ENCODE measurements at places on chromosomes 12 and 14.

DNA sequence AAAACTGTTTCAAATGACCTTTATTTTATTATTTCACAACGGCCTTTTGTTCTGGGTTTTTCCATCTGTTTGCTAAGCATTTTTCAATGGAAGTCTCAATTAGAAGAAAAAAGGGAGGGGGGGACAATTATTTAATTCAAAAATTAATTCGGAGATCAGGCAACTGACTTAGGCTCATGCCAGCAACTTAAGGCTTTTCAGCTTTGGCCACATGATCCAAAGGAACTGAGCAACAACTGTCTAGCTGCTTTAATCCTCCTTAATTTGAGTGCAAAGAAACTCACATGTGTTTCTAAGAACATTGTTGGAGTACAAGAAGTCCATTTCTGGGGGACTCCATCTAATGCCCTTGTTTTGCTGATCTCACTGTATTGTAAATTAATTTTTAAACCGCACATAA, 188.0 kb downstream of the EXOC5 start:
- no peaks in the 10 kb centered on the region for H3K4me1 ChIP-seq
- H3K27me3 ChIP-seq = peaks cover 5% of the 10 kb centered on the region
- H3K36me3 ChIP-seq = no peaks in the 10 kb centered on the region
- no peak for DNase-seq
- H3K27ac ChIP-seq = no peak overlapping the region

GRCh38 chr12:68115281-68115680, 44.3 kb downstream of the IFNG start:
- no peaks in the 10 kb centered on the region for H3K27me3 ChIP-seq
- H3K27ac ChIP-seq = no peak overlapping the region
- no peak overlapping the region for H3K4me3 ChIP-seq
- no peak for DNase-seq
- H3K36me3 ChIP-seq = no peaks in the 10 kb centered on the region

DNA sequence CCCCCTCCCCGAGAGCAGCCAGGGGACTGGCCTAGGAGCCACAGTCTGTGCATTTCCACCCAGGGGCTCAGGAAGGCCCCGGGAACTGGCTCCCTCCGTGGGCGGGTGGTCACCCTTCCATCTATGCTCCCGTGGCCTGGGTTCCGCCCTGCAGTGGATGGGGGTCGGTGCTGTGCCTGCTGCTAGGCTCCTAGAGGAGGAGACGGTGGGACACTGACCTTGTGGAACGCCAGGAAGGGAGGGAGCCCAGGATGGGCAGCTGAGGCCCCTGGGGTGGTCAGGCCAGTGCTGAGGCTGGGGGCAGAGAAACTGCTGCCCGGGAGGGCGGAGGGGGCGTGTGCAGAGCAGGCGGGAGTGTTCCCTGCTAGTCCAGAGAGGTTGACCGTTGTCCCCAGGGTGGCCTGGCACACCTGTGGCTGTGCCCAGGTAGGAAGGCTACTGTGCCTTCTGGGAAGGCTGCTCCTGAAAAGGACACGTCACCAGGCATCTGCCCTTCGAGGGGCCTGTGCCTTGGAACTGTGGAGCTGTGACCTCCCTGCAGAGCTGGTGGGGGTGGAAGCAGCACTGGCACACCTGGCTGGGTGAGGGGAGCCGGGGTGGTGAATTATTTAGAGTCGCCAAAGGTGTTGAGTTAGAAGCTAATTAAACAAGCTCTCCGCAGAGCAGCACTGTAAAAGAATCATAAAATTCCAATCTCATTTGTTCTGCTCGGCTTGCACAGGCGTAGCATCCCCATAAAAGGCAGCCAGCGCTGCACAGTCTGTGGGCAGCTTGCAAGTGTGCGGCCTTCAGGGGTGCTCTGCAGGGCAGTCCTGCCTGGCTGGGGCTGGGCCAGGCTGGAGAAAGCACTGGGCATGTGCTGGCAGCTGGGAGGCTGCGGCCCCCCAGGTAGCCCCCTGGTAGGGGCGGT, 145.1 kb downstream of the KIF26A start:
- H3K27me3 ChIP-seq = no peaks in the 10 kb centered on the region
- H3K27ac ChIP-seq = no peak overlapping the region
- no peaks in the 10 kb centered on the region for H3K4me1 ChIP-seq
- no peak for DNase-seq
- no peaks in the 10 kb centered on the region for H3K36me3 ChIP-seq

- no peaks in the 10 kb centered on the region for H3K4me1 ChIP-seq
- H3K36me3 ChIP-seq = no peaks in the 10 kb centered on the region
- no peak overlapping the region for H3K27ac ChIP-seq
- no peaks in the 10 kb centered on the region for H3K27me3 ChIP-seq
- H3K4me3 ChIP-seq = no peak overlapping the region
- DNase-seq = no peak
These were observed 35.7 kb upstream of the APOF start for GRCh38 chr12:56398324-56398723.

GRCh38 chr12:95220726-95221125, 3.1 kb downstream of the VEZT start:
- H3K4me3 ChIP-seq = no peak overlapping the region
- H3K4me1 ChIP-seq = peaks cover 11% of the 10 kb centered on the region
- no peak for DNase-seq
- no peak overlapping the region for H3K27ac ChIP-seq
- no peaks in the 10 kb centered on the region for H3K27me3 ChIP-seq
